Activated CD8-positive, alpha-beta T cell treated with anti-CD3 and anti-CD28 coated beads, Interleukin-2, amount 10 ng/mL, durations not matched to agents 7 days and 5 days (primary cell): ENCODE measurements at places on chromosomes 5 and 9. TPM values are rescaled to one million over a fixed set of nuclear protein-coding genes. Genes with fewer than 3 reads are reported as not detected.

Gene COL27A1
- 0.47 TPM for total RNA-seq

Gene ANXA2R
- 28.0 TPM for total RNA-seq

Gene LCN6
- not detected for total RNA-seq

Gene TTLL11
- 3.3 TPM for total RNA-seq

DNA sequence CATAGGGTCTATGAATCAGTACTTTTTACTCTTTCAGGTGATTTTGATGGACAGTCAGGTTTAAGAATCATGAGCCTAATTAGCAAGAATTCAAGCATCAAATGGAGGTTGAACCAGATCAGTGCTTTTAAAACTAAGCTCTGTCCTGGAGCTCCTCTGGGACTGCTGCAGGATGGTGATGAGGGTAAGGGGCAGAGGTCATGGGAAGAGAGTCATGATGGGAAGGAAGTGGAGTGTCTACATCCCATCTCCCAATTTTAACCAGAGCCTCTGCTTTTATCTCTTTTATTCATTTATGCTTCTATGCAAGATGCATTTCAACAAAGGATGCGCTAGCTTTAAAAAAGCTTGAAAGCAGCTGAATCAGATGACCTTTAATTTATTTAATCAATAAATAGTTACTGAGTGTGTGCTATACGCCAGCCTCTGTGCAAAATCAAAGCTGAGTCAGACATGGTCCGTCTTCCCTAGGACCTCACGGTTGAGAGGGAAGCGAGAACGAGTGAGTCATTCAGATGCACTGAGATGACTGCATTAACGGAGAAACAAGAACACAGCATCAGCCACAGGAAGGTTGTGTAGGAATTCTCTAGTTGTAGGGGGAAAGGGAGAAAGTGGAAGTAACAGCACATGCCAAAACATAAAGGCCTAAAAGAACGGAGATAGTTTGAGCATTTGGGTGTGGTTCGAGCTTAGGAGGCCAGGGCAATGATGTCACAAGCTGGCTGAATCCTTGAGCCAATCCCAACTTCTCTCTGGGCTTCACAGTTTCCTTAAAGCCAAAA, 441.6 kb upstream of the BRINP1 start:
- no peak for DNase-seq
- no peak overlapping the region for H3K4me3 ChIP-seq
- no peaks in the 10 kb centered on the region for H3K36me3 ChIP-seq
- no peaks in the 10 kb centered on the region for H3K27me3 ChIP-seq
- H3K4me1 ChIP-seq = no peaks in the 10 kb centered on the region
- H3K27ac ChIP-seq = no peak overlapping the region

GRCh38 chr5:12951846-12952245, 992.6 kb downstream of the DNAH5 start:
- H3K27me3 ChIP-seq = no peaks in the 10 kb centered on the region
- no peaks in the 10 kb centered on the region for H3K36me3 ChIP-seq
- DNase-seq = no peak
- no peak overlapping the region for H3K4me3 ChIP-seq
- H3K27ac ChIP-seq = no peak overlapping the region

DNA sequence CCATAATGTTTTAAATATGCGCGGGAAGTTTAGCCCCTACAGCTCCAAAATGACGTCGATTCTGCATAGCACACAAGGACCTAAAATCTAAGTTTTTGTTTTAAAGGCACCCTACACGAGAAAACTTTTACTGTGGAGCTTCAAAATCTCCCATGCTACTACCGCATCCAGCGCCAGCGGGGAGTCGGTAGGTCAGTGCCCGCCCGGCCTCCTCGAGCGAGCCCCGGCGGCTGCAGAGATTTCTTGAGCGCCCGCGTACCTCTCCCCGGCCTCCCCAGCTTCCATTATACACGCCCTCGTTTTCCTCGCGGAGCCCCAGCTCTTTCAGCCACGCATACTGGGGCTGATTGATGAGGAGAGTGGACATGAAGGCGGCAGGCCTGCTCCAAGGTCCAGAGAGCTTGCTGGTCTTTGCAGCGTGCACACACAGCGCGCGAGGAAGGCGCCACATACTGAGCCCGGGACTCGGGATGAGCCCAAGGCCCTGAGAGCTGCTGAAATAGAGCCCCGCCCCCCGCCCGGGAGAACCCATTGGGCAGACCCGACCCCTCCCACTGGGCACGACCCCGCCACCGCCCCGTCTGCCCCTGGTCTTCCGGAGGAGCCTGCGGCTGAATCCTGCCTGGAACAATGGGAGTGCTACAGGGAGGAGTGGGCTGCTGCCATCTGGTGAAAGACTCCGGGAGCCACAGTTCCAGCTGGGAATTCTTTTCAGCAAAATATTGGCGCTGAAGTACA, at the start of gene ALDH7A1:
TSS of gene ALDH7A1 (minus strand) at position 472 of the 738 bp plus-strand sequence. CDS start at position 451, 21 bp downstream.
- peaks cover 13% of the 10 kb centered on the region for H3K4me1 ChIP-seq
- peak within 1 kb of the TSS; percentile 67 for H3K4me3 ChIP-seq
- peak; percentile 23 for DNase-seq
- no peaks in the 10 kb centered on the region for H3K36me3 ChIP-seq
- no peak within 1 kb of the TSS for H3K27ac ChIP-seq

DNA sequence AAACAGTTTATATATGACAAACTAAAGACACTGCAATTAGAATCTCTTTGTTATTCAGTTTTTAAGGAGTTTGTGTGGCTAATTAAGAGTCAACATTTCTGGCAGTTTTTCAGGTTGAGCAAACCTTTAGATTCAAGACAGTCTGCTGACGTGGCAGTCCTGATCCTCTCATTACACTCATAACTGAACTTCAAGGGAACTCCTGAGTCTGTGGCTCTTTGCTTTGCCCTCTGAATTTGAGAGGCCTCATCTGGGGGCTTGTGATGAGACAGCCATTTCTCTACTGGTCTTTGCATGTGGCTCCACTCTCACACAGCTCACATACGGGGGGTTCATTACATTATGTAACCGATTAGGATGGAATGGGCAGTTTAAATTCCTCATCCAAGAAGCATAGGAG, 182.9 kb upstream of the MEF2C start:
- no peak overlapping the region for H3K4me3 ChIP-seq
- no peaks in the 10 kb centered on the region for H3K4me1 ChIP-seq
- DNase-seq = no peak
- no peak overlapping the region for H3K27ac ChIP-seq
